ENCODE measurements at places on chromosomes 4 and X.

- DNase-seq = peak; percentile 14
Observed at GRCh38 chrX:43949669-43950068, 23.5 kb downstream of the NDP start.

DNA sequence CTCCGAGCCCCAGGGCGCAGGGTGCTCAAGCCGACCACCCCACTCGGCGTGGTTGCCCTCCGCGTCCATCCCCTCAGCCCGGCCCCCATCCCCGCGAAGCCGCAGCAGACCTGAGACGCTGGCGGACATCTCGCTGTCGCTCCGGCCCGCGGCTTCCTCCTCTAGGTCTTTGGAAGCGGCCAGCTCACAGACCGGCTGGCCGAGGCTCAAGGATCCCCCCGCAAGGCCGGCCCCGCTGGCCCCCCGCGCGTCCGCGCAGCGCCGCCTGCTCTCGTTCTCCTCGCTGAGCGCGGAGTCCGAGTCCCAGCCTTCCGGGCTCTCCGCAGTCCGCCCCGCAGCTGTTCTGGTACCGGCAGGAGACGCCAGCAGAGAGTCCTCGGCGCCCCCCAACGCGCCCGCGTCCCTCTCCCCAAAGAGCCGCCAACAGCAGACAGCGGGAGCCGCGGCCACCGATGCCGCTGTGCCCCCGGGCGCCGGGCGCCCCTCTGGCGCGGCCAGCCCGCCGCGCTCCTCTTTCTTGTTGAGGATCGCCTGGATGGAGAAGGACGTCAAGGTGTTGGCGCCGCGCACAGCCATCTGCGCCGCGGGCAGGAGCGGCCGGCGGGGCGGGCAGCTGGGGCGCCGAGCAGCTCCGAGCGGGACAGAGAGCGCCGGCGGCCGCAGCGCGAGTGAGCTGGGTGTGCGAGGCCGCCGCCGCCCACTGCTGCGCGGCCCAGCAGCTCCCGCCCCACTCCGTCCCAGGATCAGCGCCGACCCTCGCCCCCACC, at the start of gene NKX3-2:
Gene NKX3-2, minus strand, starts transcription at position 670 of the 767 bp plus-strand sequence. Its CDS starts 94 bp downstream, at position 576.
- no peak for DNase-seq

- no peak for DNase-seq
Observed at GRCh38 chr4:145870155-145871020, 68.2 kb downstream of the ZNF827 start.

GRCh38 chr4:173524218-173525117, 5.6 kb downstream of the HAND2 start:
- DNase-seq = no peak

DNA sequence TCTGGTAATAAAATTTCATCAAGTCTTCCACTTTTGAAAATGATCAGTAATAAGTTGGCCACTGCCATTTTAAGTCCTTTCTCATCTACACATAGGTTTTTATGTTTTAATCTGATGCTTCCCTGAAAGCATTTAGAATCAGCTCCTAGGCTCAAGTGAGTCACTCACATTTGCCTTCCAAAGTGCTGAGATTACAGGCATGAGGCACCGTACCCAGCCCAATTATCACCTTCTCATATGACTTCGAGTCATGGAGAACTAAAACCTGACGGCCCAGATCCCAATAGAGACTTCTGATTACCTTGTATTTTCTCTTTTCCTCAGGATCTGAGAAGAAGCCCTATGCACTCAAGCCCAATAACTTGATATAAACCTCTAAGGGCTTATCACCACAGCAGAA, 140.8 kb downstream of the OPHN1 start:
- DNase-seq = no peak

DNA sequence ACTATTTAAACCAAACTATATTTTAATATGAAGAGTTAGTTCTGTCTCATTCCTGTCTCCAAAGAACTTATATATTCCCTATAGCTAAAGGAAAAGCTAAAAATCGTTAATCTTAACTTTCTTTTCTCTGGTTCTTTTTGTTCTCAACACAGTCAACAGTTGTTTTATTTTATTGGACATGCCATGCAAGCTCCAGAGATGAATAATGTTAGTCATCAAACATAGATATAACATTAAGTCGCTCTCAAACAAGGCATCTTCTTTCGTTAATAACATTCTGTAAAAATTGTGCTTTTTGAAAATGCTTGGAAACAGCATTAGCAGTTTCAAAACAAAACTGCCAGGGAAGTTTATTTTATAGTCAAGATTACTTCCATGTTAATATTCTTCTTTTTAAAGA, 117.9 kb upstream of the GPM6A start:
- DNase-seq = no peak

GRCh38 chr4:77434299-77435092, 171.1 kb upstream of the CXCL13 start:
- no peak for DNase-seq

DNA sequence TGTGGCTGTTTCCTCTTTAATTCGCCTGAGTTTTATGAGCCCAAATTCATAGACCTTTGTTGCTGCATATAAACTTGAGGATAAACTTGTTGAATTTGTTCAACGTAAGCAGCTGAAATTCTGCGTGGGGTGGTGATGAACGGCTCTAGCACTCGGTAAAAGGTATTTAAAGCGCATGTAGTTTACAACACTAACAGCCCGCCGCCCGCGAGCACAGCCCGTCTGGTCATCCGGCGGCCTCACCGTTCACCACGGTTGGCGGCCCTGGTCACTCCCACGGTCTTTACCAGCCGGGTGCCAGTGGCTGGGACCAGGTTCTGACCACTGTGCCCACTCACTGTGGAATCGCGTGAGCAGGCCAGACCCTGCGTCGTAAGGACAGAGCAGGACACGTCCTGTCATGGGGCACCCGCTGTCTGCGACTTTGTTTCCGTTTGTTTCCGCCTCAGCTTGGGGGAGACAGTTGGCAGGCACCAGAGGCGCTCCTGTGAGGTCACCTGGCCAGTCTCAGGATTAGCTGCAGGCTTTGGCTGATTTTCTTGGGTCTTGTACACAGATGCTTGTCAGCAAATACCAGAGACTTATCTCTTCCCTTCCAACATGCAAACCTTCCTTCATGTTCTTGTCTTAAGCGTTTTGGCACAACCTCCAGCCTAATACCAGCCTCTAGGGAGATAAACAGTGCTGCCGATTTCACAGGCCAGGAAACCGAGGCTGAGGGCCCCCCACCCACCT, 36.8 kb upstream of the SPON2 start:
- DNase-seq = no peak

- no peak for DNase-seq
Observed at GRCh38 chr4:155822572-155822971, 43.5 kb downstream of the ASIC5 start.

GRCh38 chrX:129823115-129823514, 20.6 kb downstream of the ZDHHC9 start:
- DNase-seq = peak; percentile 27

DNA sequence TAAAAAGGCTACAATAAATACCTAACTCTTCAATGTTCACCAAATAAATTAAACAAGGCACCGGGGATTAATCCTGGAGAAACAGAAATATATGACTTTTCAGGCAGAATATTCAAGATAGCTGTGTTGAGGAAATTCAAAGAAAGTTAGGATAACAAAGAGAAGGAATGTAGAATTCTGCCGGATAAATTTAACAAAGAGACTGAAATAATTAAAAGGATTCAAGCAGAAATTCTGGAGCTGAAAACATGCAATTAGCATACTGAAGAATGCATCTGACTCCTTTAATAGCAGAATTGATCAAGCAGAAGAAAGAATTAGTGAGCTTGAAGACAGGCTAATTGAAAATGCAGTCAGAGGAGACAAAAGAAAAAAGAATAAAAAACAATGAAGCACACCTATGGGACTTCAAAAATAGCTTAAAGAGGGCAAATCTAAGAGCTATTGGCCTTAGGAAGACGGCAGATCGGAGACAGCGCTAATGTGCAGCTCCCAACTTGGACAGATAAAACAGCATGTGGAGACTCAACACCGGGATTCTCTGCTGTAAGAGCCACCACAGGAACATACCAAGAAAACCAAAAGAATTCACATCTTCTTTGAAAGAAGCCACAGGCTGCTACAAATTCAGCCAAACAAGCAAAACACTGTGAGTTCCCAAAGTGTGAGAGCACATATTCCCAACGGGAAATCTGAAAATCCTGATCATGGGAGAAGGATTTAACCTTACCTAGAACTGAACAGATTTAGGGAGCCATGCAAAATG, 1290.9 kb downstream of the PCDH18 start:
- no peak for DNase-seq

DNA sequence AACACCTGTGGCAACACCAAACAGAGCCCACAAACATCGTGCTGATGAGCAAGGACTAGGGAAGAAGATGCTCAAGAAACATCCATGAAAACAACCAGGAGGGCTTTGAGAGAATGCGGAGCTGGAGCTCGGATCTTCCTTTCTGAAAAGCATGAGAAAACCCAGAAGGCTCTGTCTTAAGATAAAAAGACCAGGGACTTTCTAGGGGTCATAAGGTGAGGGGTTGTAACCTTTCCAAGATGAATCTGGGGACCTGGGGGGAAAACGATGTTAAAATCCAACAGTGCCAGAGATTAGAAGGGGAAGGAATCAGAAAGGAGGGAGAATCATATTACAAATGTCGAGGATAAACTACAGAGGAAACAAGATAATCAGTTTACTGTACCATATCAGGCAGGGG, 10.1 kb downstream of the GK2 start:
- no peak for DNase-seq

DNA sequence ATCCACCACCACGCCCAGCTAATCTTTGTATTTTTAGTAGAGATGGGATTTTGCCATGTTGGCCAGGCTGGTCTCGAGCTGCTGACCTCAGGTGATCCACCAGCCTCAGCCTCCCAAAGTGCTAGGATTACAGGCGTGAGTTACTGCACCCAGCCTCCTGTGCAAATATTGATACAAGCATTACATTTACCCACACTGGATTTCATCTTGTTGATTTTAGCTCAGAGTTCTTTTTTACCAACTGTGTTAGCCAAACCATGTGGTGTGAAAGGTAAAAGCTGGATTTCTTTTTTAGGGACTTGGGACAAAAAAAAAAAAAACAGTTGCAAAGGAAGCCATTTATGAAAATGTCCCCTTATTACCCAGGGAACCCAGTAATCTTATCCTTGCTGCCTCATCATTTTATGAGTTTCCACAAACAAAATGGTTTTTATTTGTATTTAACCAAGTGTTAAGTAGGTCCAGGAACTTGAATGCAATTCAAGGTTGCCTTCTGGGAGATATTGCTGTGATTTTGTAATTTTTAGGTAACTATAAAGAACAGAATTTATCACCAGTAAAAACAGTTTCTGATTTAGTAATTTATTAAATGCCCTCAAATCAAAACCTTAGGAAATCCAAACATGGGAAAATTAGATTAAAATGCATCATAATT, 202.5 kb downstream of the PALLD start:
- no peak for DNase-seq

Measured in germinal center (tissue), 1 donor.